NCI-H2029 treated with DMSO at 0.1 percent for 48 hours (cell line): ENCODE measurements at places on chromosomes 1 and 21.

GRCh38 chr1:245952383-245953026 is 554.6 kb downstream of the SMYD3 start:
- no peak for DNase-seq

- no peak for DNase-seq
Observed at GRCh38 chr1:112386731-112387346, 9.2 kb upstream of the CTTNBP2NL start.

- DNase-seq, result no peak
Observed at GRCh38 chr1:197683895-197684553, 91.3 kb downstream of the DENND1B start.

DNA sequence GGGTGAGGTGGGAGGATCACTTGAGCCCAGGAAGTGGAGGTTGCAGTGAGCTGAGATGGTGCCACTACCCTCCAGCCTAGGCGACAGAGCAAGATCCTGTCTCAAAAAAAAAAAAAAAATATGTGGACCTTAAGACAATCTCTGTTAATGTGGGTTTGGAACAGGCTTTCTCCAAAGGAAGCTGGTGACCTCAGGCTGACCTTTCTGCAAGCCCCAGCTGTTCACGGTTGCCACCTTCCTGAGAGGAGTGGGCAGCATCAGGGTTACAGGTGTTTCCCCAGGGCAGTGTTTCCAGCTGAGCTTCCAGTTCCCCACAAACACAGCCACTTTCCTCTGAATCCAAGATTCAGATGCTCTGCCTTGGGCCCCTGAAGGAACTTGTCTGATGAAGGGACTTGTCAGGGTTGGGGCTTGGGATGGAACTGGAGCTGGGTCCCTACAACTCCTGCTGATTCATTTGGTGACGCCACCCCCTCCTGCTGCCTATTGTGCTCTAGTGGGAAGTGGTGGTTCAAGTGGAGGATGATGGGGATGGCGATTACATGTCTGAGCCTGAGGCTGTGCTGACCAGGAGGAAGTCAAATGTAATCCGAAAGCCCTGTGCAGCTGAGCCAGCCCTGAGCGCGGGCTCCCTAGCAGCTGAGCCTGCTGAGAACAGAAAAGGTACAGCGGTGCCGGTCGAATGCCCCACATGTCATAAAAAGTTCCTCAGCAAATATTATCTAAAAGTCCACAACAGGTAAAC is 1.9 kb downstream of the ZBTB48 start:
- no peak for DNase-seq

DNA sequence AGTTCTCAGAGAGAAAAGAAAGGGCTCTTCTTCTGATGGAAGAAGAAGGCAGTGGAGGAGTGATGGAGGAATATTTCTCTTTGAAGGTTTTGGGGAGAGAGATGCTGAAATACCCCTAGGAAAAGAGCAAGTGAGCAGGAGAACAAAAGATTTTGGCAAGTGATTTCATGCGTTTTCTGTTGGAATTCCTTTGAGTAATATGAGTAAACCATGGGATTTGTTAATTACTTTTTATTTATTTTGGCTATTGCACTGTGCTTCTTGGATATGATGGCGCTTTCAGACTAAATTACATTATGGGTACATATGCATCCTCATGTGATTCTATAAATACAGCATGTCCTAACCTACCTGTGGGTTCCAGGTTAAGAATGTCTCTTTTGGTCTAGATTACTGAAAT is 210.1 kb upstream of the PTGFR start:
- no peak for DNase-seq

- no peak for DNase-seq
Observed at GRCh38 chr1:71203241-71203640, 122.4 kb upstream of the ZRANB2 start.

DNA sequence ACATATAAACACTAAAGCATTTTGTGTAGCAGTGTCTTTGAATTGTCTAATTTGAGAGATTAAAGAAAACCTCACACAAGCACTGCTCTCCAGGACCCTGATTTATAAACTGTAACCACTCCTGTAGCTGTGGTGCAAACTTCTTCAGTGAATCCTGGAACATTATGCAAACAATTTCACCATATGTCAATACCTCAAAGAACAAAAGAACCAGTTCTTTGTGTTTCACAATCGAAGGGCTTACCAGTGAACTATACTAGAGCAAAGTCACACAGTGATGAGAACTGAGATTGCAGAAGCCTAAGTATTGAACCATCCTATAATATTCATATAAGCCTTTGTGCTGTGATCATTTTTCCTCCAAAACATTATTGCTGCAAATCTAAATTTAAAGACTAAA is 21.5 kb downstream of the DPH5 start:
- no peak for DNase-seq

GRCh38 chr21:35438643-35439404 is 389.7 kb upstream of the RUNX1 start:
- no peak for DNase-seq

DNA sequence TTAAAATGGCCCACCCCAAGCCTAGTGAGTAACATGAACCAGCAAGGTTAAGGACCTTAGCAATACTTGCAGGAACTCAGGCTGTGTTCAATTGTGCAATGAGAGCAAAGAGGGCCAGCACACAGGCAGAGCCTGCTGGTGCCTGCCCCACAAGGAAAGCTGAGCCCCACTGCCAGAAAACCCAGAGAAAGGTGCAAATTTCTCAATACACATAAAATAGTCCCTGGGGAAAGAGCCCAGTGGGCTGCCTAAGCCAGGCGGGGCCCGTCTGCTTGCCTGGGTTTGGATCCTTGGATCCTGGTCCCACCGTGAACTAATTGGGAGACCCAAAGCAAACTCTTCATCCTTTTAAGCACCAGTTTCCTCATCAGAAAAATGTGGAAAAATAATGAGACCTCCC is 128.5 kb upstream of the CACNA1E start:
- no peak for DNase-seq

GRCh38 chr1:119713749-119714456 is 2.2 kb downstream of the PHGDH start:
- DNase-seq, result no peak

- no peak for DNase-seq
Observed at GRCh38 chr1:209620487-209620884, 31.7 kb downstream of the LAMB3 start.

DNA sequence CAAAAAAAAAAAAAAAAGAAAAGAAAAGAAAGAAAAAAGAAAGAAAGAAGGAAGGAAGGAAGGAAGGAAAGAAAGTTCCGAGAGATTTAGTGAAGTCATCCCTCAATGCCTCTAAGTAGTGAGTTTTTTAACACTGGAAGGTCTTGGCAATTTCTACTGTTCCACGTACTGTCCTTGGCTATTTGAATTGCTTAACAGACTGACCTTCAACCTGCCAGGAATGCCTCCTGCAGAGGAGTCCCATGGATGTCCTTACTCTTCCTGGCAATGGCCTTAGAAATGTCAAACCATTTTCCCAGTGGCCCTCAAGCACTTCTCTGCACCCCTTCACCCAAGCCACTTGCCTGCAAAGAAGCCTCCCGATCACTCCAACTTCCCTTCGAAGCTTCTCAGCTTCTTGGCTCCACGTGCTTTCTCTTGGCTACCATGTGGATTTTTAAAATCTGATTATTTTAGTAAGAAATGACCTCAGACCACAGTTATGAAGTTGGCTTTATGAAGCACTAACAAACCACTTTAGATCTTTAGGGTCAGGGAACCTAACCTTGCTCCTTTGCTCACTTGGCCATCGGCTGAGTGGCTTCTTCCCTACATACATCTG is 43.7 kb upstream of the ABCG1 start:
- no peak for DNase-seq

- no peak for DNase-seq
Observed at GRCh38 chr1:60639287-60639686, 443.1 kb upstream of the NFIA start.

GRCh38 chr1:41003640-41004220 is 17.8 kb downstream of the SLFNL1 start:
- DNase-seq, result peak; percentile 100
